ENCODE measurements at places on chromosomes 1 and 21. TPM values are rescaled to one million over a fixed set of nuclear protein-coding genes. Genes with fewer than 3 reads are reported as not detected.

Gene LHX8
- total RNA-seq = not detected

GRCh38 chr1:21634806-21635535, 34.2 kb downstream of the RAP1GAP start:
- H3K4me1 ChIP-seq = peaks cover 8% of the 10 kb centered on the region
- peaks cover 5% of the 10 kb centered on the region for H3K27me3 ChIP-seq
- no peak overlapping the region for H3K4me3 ChIP-seq
- no peak overlapping the region for H3K27ac ChIP-seq

DNA sequence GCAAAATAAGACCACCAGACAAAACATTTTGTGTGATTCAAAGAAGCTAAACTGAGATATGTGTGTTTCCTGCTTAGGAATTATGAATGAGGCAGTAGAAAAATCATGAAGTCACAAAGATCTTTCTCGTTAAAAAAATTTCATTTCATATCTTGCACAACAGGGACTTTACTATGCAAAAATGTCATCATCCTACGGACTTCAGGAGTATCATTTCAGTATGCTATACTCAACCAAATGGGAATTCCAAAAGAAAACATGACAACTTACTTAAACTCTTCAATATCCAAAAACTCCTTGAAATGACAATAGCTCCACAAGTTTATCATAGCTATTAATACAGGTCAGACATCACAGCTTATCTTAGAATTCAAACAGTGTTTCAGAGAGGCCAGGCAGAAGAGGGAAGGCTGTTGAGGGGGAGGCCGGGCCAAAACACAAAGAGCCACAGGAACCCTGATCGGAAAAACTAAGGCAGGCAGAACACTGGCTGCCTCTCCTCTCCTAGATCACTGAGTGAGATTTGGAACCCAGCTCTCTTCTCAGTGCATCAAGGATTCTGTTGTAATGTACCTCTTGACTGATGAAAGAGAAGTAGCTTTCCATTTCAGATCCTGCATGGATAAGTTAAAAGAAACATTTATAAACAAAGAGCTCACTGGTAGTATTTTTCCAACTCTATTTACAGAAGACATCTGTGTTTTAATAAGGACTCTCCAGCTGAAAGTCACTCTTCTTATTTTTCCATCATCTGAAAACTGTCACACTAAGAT, 66.9 kb downstream of the TESK2 start:
- no peak overlapping the region for H3K27ac ChIP-seq
- peaks cover 3% of the 10 kb centered on the region for H3K36me3 ChIP-seq
- H3K4me3 ChIP-seq = no peak overlapping the region
- H3K27me3 ChIP-seq = no peaks in the 10 kb centered on the region
- no peak for DNase-seq

Gene OMA1
- 16.6 TPM for total RNA-seq

- no peaks in the 10 kb centered on the region for H3K4me1 ChIP-seq
- no peak for DNase-seq
- H3K27me3 ChIP-seq = no peaks in the 10 kb centered on the region
- H3K4me3 ChIP-seq = no peak overlapping the region
- H3K36me3 ChIP-seq = peaks cover 20% of the 10 kb centered on the region
These were observed 9.9 kb downstream of the SPRTN start for GRCh38 chr1:231347961-231348360.

Gene CDCA8
- total RNA-seq = 78.6 TPM

GRCh38 chr1:167645140-167645541, 15.1 kb downstream of the RCSD1 start:
- no peak overlapping the region for H3K4me3 ChIP-seq
- no peaks in the 10 kb centered on the region for H3K27me3 ChIP-seq
- peak overlapping the region; percentile 7 for H3K27ac ChIP-seq
- peaks cover 73% of the 10 kb centered on the region for H3K4me1 ChIP-seq
- no peak for DNase-seq

Gene ANGPTL7
- total RNA-seq = not detected

Gene LPGAT1
- total RNA-seq = 21.7 TPM

- peaks cover 12% of the 10 kb centered on the region for H3K4me1 ChIP-seq
- DNase-seq = peak; percentile 76
- no peak overlapping the region for H3K4me3 ChIP-seq
- H3K27ac ChIP-seq = no peak overlapping the region
- peaks cover 10% of the 10 kb centered on the region for H3K27me3 ChIP-seq
These were observed 4.7 kb downstream of the TNN start for GRCh38 chr1:175072099-175072951.

- no peak overlapping the region for H3K27ac ChIP-seq
- H3K36me3 ChIP-seq = peaks cover 4% of the 10 kb centered on the region
- peaks cover 28% of the 10 kb centered on the region for H3K27me3 ChIP-seq
These were observed 1.7 kb upstream of the SORT1 start for GRCh38 chr1:109399326-109399957.

Data from activated naive CD4-positive, alpha-beta T cell treated with anti-CD3 and anti-CD28 coated beads for 36 hours (primary cell).